ENCODE measurements at places on chromosomes 5 and 9.

GRCh38 chr5:133353741-133354140 is 258.6 kb downstream of the FSTL4 start:
- DNase-seq = no peak

GRCh38 chr9:98808411-98808815 is 943 bp downstream of the GALNT12 start:
- DNase-seq = no peak

- DNase-seq = no peak
Observed at GRCh38 chr5:141787376-141787775, 90.8 kb downstream of the PCDH1 start.

- no peak for DNase-seq
Observed at GRCh38 chr9:121225240-121225639, 23.6 kb upstream of the RAB14 start.

DNA sequence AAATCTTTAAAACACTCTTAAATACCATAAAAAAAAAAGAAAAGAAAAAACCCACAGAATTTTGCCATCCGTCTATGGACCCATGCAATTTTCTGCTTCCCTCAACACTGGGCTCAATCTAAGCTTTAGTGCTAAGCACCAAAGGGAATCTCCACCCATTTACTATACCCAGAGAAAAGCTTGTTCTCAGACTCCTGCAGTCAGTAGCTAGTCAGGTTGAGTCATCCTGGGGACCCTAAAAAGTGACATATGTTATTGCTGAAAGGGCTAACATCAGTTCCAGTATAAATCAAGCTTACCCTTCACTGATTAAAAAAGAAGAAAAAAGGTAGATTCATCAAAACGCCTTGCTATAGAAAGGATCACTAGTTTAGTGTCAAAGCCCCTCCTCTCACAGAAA is 177.6 kb downstream of the MUSK start:
- DNase-seq = no peak

DNA sequence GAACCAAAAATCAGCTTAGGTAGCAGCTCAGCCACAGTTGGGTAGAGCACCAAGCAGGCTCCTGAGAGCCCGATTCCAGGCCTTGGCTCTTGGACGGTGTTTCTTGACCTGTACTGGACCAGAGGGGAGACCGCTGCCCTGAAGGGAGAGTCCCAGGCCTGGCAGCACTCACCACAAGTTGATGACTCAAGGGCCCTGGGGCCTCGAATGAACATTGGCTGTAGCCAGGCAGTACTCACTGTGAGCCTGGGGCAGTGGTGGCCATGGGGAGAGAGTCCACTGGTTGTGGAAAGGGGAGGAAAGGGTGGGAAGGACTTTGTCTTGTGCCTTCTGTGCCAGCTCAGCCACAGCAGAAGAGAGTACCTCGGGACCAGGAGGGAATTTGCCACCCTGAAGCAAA is 166.1 kb downstream of the EDIL3 start:
- DNase-seq = no peak

- no peak for DNase-seq
Observed at GRCh38 chr5:14157493-14157782, 14.3 kb downstream of the TRIO start.

DNA sequence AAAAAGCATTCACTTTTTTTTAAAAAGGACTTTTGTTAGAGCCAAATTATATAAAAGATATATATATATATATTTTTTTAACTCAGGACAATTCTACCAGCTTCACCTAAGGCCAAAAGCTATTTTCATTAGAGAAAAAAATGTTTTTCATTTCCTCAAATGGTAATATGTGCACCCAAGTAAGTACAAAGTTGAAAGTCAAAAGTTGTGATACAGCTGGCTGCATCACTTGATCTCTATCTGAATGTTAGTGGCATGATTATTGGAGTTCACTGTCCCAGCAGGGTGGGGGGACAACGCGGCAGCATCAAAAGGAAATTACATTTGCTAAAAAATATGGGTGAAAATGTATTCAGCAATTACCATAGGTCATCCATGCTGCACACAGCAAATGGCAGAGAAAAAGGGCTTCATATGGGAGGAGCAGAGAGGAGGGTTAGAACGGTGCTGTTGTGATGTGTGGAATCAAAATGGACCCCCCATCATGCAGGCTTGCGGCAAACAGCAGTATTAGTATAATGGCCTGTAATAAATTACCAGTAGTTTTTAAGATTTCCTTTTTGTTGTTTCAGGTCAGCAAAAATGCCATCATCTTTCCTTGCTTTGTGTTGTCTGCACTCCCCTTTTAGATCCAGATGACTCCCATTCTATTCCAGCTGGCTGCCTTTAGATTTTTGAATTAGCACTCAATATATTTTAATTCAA is 253.7 kb downstream of the MAT2B start:
- no peak for DNase-seq

GRCh38 chr5:5951953-5952352 is 426.4 kb downstream of the MED10 start:
- DNase-seq = no peak

- DNase-seq = no peak
Observed at GRCh38 chr9:94511134-94511954, 43.5 kb upstream of the PCAT7 start.

DNA sequence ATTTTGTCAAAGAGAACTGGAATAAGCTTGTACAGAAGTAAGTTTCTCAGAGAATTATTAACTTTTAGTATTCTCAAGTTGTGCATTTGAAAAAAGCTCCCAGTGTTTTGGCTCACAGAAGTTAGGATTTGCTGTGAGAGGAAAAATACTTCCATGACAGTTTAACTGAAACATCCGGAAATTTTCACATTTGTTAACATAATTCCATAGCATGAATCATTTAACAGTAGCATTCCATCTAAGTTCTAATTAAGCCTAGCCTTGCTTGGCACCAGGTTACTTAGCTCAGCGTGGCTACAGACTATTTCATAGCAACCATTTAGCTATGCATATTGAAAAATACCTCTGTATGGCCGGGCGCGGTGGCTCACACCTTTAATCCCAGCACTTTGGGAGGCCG is 90.8 kb downstream of the LNPEP start:
- no peak for DNase-seq

DNA sequence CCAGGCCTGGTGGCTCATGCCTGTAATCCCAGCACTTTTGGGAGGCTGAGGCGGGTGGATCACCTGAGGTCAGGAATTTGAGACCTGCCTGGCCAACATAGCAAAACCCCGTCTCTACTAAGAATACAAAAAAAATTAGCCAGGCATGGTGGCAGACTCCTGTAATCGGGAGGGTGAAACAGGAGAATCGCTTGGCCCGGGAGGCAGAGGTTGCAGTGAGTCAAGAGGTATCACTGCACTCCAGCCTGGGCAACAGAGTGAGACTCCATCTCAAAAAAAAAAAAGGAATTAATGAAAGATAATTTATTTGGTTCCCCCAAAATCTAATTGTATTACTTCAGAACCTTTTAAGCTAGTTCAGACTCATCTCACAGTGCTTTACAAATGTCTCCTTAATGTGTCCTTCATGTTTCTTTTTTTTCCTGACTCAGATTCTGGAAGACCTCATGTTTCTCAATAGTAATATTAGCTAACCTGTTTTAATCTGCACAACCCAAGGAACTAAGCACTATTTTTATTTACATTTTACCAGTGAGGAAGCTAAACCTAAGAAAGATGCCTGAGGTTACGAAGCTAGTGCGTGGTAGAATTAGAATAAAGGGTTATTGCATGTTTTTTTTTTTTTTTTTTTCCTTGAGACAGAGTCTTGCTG is 15.1 kb downstream of the FAF2 start:
- no peak for DNase-seq

DNA sequence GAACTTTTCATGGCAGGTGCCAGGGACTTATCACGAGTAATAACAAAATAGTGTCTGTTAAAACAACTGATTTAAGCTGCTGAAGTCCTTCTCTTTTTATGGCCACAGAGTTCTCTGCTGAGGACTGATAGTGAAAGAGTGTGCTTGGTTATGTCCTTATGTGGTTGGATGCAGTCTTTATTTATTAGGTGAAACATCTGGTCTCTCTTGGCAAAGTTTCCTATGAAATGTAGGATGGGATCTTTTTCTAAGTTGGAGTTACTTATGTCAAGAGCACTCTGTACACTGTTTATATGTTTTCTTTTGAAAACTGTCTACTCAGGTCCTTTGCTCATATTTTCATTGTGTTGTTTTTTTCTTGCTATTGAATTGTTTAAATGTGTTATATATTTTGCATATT is 1816.1 kb upstream of the C9orf72 start:
- no peak for DNase-seq

DNA sequence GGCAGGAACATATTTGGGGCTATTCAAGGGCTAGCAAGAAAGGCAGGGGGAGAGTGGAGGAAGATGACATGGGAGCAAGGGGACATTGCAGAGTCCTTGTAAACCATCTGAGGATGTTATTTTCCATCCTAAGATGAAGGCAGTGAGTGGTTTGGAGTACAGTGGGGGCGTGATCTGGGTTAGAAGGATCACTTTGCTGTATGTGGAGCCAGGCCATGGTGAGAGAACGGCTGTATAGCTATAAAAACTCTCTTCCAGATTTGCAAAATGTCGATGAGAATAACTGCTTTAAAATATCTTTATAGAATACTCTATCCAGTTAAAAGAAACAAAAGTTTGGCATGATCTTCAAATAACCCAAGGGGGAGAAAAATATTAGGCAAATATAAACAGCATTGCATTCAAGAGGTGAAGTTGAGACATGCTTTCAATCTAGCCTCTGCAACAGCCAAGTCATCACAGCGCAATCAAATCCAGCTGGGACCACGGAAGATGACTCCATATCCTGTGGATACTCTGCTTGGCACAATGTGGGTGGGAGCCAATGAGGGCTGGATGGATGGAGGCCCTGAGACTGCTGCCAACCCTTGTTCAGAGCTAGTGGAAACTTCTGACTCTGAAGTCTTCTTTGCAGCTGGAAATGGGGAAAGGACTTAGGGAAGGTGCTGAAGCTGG is 111.5 kb upstream of the BASP1 start:
- no peak for DNase-seq

GRCh38 chr5:152542741-152543140 is 137.7 kb upstream of the NMUR2 start:
- no peak for DNase-seq

GRCh38 chr9:5566054-5566618 is 55.8 kb downstream of the PDCD1LG2 start:
- DNase-seq = no peak

DNA sequence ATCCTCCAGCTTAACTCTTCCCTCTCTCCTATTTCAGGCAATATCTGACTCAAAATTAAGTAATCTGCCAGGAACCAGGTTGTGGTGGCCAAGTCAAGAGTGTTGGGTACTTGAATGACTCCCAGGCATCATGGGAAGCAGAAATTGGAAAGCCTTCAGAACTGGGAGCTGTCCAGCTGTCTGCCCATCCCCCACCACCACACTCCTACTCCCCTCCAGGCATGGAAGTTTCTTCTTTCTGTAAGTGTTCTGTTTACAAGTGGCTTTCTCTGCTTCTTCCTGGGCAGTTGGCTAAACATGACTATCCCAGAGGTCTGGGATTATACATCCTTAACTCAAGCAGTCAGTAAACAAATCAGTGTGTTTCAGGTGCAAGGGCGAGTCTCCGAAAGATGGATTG is 14.6 kb upstream of the PBX3 start:
- no peak for DNase-seq

- no peak for DNase-seq
Observed at GRCh38 chr9:120583958-120584369, 4.0 kb upstream of the CDK5RAP2 start.

GRCh38 chr5:179260324-179261070 is 84.8 kb downstream of the ADAMTS2 start:
- peak; percentile 49 for DNase-seq

DNA sequence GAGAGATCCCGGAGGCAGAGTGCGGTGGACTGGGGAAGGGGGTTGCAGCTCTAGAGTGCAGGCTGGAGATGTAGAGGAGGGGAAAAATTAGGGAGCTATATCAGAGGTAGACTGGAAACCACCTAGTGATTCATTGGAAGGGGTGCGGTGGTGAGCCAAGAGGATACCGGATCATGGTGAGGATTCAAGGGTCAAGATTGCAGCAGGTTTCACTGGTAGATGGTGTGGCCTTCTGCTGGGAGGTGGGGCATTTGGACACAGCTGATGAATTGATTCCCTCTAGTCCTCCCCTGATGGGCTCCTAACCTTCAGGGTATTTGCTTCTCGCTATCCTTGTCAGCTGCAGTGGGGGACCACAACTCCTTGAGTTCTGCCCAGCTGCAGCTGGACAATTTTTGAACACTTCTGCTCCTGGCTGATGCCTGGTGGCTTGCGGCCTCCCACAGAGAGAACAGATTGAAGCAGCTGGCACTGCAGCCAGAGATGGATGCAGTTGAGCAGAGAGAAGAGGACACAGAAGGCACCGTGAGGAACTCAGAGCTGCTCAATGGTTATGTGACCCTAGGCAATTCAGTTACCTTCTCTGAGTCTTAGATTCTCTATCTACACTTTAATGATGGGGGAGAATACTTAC is 134.4 kb upstream of the ABCA1 start:
- DNase-seq = no peak

DNA sequence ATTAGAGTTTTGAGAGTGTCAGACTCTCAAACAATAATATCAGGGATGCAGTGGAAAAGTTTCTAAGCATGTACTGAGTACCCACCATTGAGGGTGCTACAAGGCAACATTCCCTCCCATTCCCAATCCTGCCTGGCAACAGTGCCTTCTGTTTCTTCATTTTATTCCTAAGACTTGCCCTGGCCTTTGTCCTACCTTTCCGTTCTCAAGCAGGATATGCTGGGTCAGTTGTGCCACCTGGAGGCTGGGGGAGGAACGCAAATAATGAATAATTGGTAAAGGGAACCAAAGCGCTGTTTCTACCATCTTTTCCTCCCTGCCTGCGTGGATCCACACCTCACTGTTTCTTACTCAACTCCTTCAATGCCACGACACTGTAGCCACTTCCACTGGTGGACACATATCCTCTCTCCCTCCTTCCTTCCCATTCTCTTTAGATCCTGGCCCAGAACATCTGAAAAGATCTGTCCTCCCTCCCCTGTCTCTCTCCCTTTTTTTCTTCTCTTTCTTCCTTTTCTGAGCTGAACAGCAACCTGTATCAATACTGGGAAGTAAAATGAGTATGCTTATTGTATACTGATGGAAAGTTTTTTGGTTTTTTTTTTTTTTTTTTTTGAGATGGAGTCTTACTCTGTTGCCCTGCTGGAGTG is 149.5 kb downstream of the C9orf152 start:
- DNase-seq = no peak

DNA sequence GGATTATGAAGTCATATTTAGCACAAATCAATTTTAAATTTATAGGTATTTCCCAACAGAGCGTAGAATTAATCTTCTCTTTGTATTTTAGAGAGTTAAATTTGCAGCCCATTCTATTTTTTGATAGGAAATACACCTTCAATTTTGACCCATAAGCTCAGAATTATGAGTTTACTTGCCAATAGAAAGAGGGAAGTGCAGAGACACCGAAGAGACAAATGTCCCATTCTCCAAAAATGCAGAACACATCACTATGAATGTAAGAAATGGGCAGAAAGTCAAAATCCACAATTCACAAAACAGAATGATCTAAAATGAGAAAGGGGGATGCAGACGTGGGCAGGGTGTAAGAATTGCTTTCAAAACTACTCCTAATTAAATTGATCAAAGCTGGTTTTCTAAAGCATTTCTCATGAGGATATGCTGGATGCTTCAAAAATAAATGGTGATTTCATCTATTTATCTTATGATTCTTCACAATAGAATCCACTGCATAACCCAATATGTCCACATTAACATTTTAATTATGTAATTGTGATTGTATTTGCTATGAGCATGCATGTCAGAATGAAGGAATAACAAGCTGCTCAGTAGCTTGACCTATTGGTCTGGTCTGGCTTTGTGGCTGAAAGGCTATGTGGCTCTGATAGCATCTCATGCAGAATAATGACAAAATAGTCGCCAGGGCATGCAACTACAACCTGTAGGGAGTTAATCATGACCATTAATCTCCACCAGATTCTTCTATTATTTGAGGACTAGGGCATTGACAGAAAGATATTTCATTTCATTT is 550.1 kb upstream of the CDH18 start:
- DNase-seq = no peak
